ENCODE measurements at places on chromosomes 5 and 9.
A peak's percentile ranks its signal among the peaks of the same experiment; 100 is the strongest.

DNA sequence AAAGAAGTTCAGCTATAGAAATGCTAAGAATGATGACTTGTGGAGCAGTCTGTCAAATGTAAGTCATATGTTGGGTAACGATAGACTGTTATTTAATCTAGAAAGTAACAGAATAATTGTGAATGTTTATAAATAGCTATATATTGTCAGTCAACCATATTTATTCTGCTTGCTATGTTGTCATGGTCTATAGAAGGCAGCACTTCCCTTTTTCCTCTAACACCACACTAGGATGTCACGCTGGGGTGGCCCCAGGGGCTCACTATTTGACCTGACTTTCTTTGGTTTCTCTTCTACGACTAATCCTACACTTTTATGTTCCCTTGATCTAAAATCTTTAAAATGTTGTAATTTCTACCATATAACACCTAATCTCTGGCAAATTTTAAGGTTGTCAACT lies 20.5 kb downstream of the ERAP2 start:
- no peak for DNase-seq

- DNase-seq: no peak
Measured at GRCh38 chr5:24598956-24599355, 45.8 kb downstream of the CDH10 start.

- no peak for DNase-seq
Measured at GRCh38 chr5:100709771-100710170, 174.6 kb downstream of the FAM174A start.

DNA sequence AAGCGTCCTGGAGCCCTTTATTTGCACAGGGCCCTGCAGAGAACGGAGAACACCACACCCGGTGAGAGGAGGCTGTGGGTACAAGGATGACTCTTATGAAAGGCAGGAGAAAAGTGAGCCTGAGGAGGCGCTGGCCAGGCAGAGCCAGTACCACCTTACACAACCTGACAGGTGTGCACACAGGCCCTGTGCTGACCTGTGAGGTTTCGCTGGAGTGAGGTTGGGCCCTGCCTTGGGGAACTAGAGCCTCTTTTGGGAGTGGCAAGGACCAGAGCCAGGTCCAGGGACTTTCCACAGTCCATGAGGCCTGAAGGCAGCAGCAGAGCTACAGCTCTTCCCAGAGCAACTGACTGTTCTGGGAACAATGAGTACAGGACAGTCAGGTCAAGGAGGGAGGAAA lies 3.1 kb downstream of the SRD5A1 start:
- DNase-seq: no peak

DNA sequence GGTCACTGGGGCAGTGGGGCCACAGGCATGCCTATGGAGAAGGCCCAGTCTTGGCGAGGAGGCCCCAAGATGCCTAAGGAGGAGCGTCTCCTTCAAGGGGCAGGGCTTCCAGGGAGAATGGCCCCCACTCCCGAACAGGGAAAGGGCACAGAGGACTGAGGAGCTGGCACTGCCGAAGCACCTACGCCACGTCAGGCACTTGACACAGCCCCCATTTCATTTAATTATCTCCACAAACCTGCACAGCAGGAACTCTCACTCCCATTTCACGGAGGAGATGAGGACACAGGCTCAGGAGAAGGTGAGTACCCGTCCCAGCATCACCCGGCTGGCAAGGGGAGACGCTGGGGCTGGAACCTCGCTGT lies 26.0 kb downstream of the EGR1 start:
- DNase-seq: no peak

DNA sequence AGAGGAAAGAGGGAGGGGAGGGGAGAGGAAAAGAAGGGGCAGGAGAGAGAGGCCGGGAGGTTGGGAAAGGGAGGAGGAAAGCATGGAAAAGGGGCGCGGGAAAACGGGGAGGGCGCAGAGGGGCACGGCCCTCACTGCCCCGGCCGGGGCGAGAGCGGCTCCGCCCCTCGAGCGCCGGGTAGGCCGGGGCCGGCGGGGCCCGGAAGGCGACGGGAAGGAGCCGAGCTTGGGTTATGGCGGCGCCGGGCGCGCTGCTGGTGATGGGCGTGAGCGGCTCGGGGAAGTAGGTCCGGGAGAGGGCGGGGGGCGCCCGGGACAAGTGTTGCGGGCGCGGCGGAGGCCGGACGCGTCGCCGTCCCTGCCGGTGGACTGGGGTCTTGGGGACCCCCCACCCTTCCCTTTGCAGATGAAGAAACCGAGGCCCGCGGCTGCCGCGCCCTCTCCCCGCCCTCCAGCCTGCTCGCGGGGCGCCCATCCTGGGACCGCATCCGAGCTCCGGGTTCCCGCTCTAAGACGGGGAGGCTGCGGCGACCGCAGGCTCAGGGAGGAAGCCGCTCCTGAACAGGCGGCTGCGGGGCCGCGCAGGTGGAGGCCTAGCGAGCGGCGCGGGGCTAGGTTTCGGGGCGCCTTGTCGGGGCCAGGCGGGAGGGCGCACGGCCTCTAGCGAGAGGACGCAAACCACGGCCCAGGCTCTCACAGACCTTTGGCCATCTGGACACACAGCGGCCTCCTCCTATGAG lies at the start of gene IDNK:
TSS of gene IDNK (plus strand) at position 205 of the 740 bp plus-strand sequence. CDS start at position 234, 29 bp downstream.
- DNase-seq: peak; percentile 28

- no peak for DNase-seq
Measured at GRCh38 chr9:136337416-136338395, 10.4 kb downstream of the GPSM1 start.

DNA sequence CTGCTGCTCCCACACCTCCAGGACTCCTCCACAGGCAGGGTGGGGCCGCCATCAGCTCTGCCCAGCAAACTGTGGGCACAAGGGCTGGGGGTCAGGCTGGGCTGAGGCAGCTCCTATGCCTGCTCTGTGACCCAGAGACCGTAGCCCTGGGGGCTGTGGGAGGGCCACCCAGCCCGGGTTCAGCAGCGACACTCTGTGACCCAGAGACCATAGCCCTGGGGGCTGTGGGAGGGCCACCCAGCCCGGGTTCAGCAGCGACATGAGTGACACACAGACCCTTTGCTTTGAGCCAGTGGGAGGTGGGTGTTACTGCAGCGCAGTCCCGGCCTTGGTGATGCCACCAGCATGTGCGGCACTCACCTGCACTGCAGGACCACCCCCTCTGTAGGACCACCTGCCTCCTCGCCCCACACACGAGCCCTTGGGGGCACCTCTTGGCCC lies 118.9 kb upstream of the LPCAT1 start:
- no peak for DNase-seq

- no peak for DNase-seq
Measured at GRCh38 chr5:43840424-43841125, 237.6 kb downstream of the NNT start.

- DNase-seq: no peak
Measured at GRCh38 chr5:74956278-74956677, 90.1 kb upstream of the FAM169A start.

- no peak for DNase-seq
Measured at GRCh38 chr5:66454186-66455078, 141.8 kb upstream of the MAST4 start.

- no peak for DNase-seq
Measured at GRCh38 chr5:13930541-13931171, 13.8 kb downstream of the DNAH5 start.

DNA sequence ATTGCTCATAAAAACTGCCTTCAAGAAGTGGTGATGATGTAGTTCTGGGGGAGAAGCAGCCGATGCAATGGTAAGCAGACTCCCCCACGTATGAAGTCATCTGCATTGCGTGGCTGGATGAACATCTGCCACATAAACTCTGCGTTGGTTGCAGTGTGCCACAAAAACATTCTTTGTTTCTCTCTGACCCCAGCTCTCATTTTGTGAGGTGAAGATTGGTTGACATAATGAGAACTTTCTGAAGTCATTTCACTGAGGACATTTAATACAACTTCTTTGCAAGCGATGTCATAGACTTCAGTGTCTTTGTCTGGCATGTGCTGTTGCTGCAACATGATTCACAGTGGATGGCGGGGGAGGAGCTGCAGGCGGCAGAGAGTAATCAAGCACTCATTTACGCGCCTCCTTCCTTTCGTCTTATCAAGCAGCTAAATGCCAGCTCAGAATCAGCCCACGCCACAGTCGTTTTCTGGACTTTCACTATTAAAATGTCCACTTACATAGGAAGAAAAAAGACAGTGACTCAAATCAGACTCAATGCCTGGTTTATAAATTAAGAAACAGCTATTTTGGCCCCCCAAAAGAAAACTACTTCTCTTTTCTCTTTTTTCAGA lies 91.5 kb upstream of the NFIL3 start:
- peak; percentile 51 for DNase-seq

DNA sequence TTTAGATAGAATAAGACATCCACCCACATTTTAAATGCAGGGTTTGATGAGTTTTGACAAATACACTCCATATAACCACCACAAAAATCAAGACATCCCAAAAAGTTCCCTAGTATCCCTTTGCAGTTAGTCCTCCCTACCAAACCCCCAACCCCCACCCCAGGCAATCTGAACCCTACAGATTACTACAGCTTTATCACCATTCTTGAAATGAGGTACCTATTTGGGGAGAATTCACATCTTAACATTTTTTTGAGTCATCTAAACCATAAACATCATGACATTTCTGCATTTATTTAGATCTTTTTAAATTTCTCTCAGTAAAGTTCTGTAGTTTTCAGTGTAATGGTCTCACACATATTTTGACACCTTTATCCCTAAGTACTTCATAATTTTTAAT lies 53.9 kb downstream of the PTBP3 start:
- no peak for DNase-seq

DNA sequence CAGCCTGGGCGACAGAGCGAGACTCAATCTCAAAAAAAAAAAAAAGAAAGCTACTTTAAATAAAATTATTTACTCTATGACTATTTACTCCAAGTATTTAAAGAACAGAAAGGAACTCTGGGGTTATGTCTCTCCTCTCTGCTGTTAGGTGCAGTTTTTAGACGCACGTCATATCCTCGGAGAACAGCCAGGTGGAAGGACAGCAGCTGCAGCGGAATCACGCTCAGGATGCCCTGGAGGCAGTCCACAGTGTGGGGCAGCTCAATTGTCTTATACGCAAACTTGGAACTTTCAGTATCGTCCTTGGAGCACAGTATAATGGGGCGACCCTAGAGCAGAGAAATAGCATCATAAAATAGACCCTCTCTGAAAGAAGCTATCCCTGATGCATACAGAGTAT lies 10.4 kb upstream of the MAPK9 start:
- no peak for DNase-seq

DNA sequence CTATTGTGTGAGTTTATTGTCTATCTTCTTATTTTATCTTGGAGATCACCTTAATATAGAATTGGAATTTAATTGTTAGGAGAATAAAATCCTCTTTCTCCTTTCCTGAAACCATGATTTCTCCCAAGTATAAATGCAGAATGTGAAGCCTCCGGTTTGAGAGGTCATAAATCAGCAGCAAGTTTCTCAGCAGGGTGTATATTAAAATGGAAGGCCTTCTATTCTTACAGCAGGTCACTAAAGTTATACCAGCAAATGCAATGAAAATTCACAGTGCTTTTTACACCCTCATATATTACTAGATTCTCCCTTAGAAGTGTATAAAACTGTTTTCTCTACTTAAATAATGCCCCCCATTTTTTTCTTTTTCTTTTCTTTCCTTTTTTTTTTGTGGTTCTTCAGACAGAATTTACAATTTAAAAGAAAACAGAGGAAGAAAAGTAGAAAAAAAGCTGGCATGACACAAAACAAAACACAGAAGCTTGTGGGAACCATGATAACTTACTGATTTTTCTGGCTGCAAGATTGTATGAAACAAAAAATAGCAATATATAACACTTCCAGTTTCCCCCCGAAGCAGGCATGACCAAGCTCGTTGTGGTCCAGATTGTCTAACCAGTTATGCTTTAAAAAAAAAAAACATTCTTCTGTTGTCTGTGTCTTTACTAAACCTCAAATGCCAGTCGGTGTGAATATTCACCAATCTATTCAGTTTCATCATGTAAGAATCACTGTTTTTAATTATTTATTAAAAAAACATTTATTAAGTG lies 211.2 kb downstream of the RAB3C start:
- no peak for DNase-seq

Measured in right renal pelvis (tissue), 4 donors.